Activated CD8-positive, alpha-beta memory T cell treated with anti-CD3 and anti-CD28 coated beads, Interleukin-2, amount 50 U/mL, for 4 hours (primary cell): ENCODE measurements at places on chromosomes 4 and X.
A peak's percentile ranks its signal among the peaks of the same experiment; 100 is the strongest.

DNA sequence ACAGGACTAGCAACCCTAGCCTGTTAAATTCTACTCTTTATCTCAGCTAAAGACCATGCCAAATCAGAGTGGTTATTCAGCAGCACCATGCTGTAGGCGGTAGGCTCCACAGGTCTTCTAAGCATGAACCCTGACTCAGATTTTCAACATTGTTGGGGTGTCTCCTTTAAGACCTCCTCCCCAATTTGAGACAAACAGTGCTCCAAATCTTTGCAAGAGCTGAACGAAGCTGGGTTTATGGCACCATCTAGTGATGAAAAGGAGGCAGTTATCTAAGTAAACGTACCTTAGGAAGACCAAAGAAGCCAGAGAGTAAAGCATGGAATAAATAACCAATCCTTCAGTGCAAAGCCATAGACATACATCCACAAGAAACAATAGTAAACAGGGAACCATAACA lies 334.5 kb upstream of the SLC7A11 start:
- DNase-seq: no peak

- no peak for DNase-seq
These were observed 46.7 kb downstream of the IRF2 start for GRCh38 chr4:184427687-184428086.

DNA sequence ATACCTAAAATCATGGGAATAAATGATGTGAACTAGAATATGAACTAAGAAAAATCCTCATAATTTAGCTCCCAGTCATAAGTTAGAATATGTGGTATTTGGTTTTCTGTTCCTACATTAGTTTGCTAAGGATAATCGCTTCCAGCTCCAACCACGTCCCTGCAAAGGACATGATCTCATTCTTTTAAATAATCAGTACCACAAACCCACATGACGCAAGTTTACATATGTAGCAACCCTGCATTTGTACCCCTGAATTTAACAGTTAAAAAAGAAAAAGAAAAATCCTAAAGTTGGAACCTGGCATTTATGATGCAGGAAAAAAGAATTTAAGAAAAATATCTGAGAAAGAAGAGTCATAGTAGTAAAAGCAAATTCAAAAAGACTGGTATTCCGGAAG lies 13.3 kb downstream of the UBA6 start:
- no peak for DNase-seq

DNA sequence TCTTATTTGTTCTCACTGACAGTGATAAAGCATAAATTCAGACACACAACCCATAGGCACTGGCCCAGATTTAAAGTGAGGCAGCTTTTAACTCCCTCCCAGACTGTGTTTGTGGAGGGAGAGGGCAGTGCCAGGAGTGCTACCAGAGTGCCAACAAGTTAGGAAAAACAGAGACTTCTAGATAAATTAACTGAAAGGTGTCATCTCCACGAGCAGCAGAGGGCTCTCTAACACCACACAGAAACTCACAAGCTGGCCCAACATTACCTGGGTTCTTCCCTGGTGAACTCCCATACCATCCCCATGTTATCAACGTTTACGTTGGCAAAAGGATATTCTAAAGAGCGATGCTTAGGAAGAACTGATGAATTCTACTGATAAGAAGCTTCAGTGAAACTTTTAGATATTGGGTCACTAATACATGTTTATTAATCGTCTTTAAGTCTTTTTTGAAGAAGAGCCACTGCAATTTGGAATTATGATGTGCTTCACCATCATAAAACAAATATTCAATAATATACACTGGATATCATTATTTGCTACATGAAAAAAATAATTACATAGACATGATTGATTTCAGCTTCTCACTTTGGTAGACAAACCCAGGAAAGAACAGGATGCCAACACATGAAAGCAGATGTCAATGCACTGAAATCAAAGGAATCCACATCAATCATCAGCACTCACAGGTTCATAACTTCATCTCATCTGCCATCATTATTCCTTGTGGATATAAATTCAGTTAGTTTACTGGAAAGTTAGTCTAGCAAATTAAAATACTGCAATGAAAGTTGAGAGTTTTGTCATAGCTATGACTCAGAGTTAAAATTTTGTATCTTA lies 121.2 kb upstream of the NAP1L5 start:
- peak; percentile 33 for DNase-seq

DNA sequence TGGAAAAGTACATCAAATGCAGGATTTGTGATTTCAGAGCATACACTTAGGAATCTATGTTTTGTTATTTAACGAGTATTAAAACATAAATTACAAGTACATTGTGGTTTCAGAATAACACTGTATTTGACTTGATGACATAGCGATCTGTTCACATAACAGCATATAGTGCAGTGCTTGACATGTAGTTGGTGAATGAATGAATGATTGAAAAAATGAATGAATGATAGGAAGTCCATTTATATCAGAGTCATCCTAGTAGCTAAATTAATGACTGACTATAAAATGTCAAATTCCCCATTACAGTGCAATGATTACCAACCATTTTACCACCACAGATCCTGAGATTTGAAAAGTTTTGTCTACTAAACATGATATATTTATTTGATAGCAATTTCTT lies 114.6 kb upstream of the FAT1 start:
- no peak for DNase-seq

- DNase-seq: no peak
These were observed 13.1 kb upstream of the DRP2 start for GRCh38 chrX:101206471-101206870.

- no peak for DNase-seq
These were observed 72.4 kb downstream of the PALLD start for GRCh38 chr4:168569066-168569930.

GRCh38 chr4:159582685-159583084 lies 479.8 kb downstream of the RAPGEF2 start:
- DNase-seq: no peak

GRCh38 chrX:19177721-19178120 lies 55.5 kb upstream of the ADGRG2 start:
- no peak for DNase-seq
